ENCODE measurements at places on chromosomes 4 and X. TPM values are rescaled to one million over a fixed set of nuclear protein-coding genes. Genes with fewer than 3 reads are reported as not detected.

SERPINA7 gene
- not detected for total RNA-seq

DNA sequence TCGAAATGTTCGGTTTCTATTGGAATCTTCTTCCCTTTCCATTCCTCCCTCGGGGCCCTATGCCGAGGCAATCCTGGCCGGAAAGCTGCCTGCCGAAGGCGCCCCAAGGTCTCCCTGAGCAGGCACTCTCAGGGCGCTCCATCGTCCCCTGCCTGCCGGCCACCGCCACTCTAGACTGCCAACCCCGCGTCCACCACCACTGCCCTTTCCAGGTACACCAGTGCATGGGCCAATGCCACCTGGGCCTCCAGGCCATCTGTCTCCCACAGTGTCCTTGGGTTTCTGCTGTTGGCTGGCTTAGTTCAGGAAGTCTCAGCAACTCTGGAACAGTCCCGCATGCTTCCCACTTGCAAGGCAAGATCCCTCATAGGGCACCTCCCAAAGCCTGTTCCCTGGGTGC lies 14.6 kb downstream of the CTAG1A start:
- no peaks in the 10 kb centered on the region for H3K36me3 ChIP-seq
- H3K4me1 ChIP-seq: no peaks in the 10 kb centered on the region
- no peaks in the 10 kb centered on the region for H3K27me3 ChIP-seq

- H3K4me1 ChIP-seq: no peaks in the 10 kb centered on the region
- no peaks in the 10 kb centered on the region for H3K36me3 ChIP-seq
- no peak overlapping the region for H3K4me3 ChIP-seq
- H3K27ac ChIP-seq: no peak overlapping the region
- DNase-seq: no peak
- no peaks in the 10 kb centered on the region for H3K27me3 ChIP-seq
Observed at GRCh38 chrX:118066867-118067515, 49.6 kb downstream of the KLHL13 start.

POU4F2 gene
- not detected for total RNA-seq

DNA sequence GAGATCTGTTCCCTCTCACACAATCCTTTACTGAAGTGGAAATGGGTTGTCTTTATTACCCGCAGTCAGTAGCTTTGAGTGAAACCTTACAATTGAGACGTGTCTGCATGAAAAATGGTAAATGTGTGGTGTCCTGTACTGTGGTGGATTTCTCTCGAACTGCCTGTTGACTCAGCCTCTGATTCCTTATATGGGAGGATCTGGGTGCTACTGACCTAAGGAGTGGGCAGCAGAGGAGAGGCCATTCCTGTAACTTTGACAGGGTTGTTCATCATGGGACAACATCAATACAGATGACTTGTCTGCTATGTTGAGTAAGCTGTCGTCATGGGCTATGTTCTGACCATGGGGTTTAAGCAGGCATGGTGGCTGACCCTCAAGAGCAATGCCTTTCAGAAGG lies 159.6 kb upstream of the WDR1 start:
- peaks cover 4% of the 10 kb centered on the region for H3K27me3 ChIP-seq
- no peaks in the 10 kb centered on the region for H3K4me1 ChIP-seq
- no peak overlapping the region for H3K4me3 ChIP-seq
- no peaks in the 10 kb centered on the region for H3K36me3 ChIP-seq

DNA sequence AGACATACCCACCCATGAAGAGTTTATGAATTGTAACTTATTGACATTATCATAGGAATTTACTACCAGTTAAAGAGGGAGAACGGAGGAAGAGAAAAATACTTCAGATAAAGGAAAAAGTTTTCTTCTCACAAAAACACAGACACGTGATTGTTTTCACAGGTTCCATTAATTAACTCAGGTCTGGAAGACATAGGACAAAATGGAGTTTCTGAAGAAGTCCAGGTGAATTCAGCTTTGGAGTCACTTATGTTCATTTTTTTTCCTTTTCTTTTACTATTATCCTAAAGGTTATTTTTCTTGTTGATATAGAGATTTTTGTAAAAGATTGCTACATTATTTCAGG lies 20.5 kb downstream of the NIPAL1 start:
- no peaks in the 10 kb centered on the region for H3K27me3 ChIP-seq
- no peak overlapping the region for H3K4me3 ChIP-seq
- H3K4me1 ChIP-seq: no peaks in the 10 kb centered on the region
- no peak for DNase-seq
